ENCODE measurements at places on chromosomes 6 and 20. TPM values are rescaled to one million over a fixed set of nuclear protein-coding genes. Genes with fewer than 3 reads are reported as not detected.

DNA sequence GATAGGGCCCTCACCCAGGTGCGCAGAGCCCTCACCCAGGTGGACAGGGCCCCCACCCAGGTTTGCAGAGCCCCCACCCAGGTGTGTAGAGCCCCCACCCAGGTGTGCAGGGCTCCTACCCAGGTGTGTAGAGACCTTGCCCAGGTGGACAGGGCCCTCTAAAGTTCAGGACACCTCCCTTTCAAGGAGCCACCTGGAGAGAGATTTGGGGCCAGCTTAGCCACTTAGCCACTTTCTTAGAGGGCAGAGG is 280.2 kb downstream of the TAF4 start:
- H3K36me3 ChIP-seq = no peaks in the 10 kb centered on the region
- H3K27ac ChIP-seq = no peak overlapping the region
- H3K27me3 ChIP-seq = no peaks in the 10 kb centered on the region
- H3K4me3 ChIP-seq = no peak overlapping the region

DNA sequence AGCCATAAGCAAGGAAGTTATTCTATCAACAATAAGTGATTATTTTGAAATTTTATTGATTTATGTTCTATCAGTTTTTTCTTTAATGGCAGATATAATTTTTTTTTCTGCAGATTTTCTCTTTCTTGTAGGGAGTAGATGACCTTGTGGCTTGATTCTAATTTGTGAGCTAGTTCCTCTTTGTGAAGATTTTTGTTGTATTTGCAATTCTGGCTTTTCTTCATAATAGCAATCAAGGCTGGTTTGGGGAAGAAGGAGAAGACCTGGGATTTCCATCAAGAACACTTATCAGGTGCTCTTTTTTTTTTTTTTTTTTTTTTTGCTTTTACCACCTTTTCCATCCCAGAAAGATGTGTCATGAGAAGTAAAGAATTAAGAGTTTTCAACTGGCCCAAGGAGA is 324.2 kb upstream of the MAN1A1 start:
- H3K4me1 ChIP-seq = peaks cover 1% of the 10 kb centered on the region
- no peaks in the 10 kb centered on the region for H3K27me3 ChIP-seq
- no peaks in the 10 kb centered on the region for H3K36me3 ChIP-seq
- no peak for DNase-seq

DNA sequence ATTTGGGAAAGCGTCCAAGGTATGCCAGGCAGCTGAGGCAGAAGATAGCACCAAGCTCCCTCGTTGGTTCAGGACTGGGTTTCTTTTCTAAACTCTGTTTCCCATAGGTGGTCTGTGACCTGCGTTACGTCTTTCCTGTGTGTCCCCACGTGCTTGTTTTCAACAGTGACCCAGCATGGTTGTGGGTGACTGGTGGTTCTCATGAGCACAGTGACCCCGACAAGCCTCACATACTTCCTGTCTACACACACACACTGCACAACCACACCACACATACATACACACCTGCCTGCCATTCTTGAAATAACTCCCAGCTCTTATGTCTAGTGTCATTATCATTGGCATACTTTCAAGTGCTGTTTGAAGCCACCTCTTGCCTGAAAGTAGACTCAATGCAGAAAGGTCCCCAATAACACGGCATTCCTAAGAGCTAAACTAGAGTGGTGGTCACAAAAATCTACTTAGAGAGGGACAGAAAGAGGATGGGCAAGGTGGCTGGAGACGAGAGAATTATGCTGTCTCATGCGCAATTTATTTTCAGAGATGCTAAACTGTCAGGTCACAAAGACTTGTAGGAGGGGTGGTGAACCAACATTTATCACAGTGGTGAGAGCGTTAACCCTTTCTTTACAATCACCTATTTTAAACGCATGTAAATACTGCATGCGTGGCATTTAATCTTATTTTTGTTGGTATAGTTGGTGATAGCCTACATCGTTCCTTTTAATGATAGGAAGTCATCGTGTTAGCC is 66.7 kb downstream of the GCNT2 start:
- DNase-seq = peak; percentile 40
- no peaks in the 10 kb centered on the region for H3K36me3 ChIP-seq
- peaks cover 11% of the 10 kb centered on the region for H3K4me1 ChIP-seq
- H3K4me3 ChIP-seq = no peak overlapping the region
- no peak overlapping the region for H3K27ac ChIP-seq

DNA sequence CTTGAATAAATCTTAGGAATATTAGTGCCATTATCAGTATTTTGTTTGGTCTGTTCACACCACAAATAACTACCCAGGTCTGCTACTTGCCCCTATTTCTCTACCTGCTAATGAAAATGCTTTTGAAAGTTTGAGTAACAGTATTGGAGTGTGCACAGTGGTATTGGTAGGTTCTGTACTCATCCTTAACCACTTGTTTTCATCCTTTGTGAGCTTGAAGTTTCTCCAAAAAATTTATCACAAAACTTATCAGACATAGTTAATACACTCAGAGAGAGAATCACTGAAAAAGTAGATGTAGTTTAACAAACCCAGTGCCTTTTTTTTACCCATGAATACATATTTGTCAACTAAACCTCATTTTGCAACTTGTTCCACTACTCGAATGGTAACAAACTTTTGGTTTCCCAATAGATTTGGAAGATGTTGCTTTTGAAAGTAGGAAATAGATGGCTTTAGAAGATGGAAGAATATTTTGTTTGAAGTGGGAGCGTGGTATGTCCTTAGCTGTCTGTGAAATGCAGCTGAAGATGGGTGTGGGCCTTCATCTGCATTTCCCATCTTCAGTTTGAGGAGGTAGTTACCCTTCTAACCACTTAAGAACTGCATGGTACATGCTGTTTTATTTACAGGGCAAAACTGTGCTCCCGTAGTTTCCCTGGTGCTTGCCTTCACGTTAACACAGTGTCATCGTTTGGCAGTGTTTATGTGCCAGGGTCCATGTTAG is 9.0 kb downstream of the PTPN1 start:
- H3K27me3 ChIP-seq = no peaks in the 10 kb centered on the region
- peak overlapping the region; percentile 98 for H3K27ac ChIP-seq
- H3K4me1 ChIP-seq = peaks cover 92% of the 10 kb centered on the region

GRCh38 chr6:111301946-111302345 is 181.1 kb downstream of the REV3L start:
- H3K27me3 ChIP-seq = no peaks in the 10 kb centered on the region
- H3K4me3 ChIP-seq = no peak overlapping the region
- no peak for DNase-seq
- H3K27ac ChIP-seq = peak overlapping the region; percentile 29

- H3K27me3 ChIP-seq = no peaks in the 10 kb centered on the region
- no peak overlapping the region for H3K27ac ChIP-seq
- DNase-seq = no peak
- H3K36me3 ChIP-seq = no peaks in the 10 kb centered on the region
These were observed 25.7 kb downstream of the PSMG4 start for GRCh38 chr6:3284436-3284876.

- H3K36me3 ChIP-seq = peaks cover 21% of the 10 kb centered on the region
- H3K4me1 ChIP-seq = peaks cover 36% of the 10 kb centered on the region
- no peaks in the 10 kb centered on the region for H3K27me3 ChIP-seq
- DNase-seq = no peak
- peak overlapping the region; percentile 88 for H3K4me3 ChIP-seq
These were observed 896 bp downstream of the RPP21 start for GRCh38 chr6:30345852-30346251.

- H3K27me3 ChIP-seq = no peaks in the 10 kb centered on the region
- H3K36me3 ChIP-seq = no peaks in the 10 kb centered on the region
- DNase-seq = no peak
- peaks cover 26% of the 10 kb centered on the region for H3K4me1 ChIP-seq
These were observed 25.2 kb downstream of the HLA-A start for GRCh38 chr6:29967379-29968010.

DNA sequence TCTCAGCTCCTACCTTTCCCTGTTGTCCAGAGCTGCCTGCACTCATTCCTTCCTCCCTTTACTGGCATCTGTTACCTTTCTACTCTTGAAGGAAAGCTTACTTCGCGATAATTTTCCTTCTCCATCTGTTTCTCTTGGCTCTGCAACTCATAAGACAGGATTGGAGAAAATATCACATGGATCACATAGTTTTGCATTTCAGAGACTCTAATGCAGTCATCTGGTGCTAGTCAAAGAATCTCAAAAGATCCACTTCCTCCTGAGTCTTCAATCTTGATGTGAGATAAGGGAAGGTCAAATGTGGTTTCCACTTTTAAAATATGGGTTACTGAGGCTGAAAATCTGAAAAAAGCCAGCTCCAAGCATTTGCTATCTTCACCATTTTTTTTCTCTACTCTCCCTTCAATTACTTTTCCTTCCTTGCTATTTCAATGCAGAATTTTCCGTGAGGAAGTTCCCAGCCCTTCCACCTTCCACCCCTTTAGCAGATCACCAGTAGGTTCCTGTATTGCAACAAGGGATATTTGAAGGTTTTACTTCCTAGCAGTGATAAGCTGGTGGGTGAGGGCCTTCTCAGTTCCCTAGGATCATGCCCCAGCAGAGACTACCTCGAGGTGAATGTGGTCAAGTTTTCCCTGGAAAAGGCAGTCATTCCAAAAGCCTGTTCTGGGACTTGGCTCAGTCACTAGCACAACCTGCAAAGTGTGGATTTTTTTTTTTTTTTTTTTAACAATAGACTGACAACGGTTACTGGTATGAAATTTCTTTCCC is 62.8 kb upstream of the LRRC1 start:
- no peak for DNase-seq
- no peak overlapping the region for H3K27ac ChIP-seq
- H3K4me3 ChIP-seq = no peak overlapping the region

DNA sequence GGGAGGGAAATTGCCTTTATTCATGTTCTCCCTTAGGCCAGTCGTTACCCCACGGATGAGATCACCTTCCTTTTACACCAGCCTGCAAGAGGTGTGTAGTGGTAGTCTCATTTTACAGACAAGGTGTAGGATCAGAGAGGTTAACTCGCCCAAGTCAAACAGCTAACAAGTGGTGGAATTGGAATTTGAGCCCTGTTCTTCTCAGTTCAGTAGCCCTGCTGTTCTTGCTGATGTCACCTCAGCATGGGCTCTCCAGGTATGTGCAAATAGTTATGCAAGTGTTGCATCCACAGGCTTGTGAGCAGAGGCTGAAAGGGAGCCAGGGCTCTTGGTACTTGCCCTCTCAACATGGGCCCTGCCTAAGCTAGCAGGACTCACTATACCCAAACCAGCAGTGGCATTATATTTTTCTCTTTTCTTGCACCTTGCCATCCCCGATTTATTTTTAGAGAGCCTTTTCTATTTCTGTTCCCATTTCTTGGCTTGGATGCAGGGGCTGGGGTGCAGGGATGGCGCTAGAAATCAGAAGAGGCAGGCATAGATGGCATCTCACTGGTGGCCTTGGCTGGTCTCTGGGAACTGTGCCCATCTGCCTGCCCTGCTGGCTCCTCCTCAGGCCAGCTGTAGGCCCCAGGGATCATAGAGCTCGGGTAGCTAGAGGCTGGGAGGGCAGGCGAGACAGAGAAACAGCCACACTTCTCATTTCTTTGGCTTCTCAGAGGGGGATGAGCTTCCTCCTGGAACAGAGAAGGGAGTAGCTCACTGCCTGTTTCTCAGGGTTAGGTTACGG is 18.2 kb downstream of the PPARD start:
- peaks cover 48% of the 10 kb centered on the region for H3K4me1 ChIP-seq
- H3K27me3 ChIP-seq = no peaks in the 10 kb centered on the region
- no peak overlapping the region for H3K4me3 ChIP-seq

GRCh38 chr20:24966317-24967012 is 17.4 kb downstream of the CST7 start:
- no peak overlapping the region for H3K27ac ChIP-seq
- no peaks in the 10 kb centered on the region for H3K27me3 ChIP-seq
- H3K4me1 ChIP-seq = peaks cover 25% of the 10 kb centered on the region
- no peak for DNase-seq
- H3K36me3 ChIP-seq = peaks cover 63% of the 10 kb centered on the region

GRCh38 chr6:6395581-6396197 is 75.2 kb upstream of the F13A1 start:
- H3K4me3 ChIP-seq = no peak overlapping the region
- DNase-seq = no peak
- H3K36me3 ChIP-seq = no peaks in the 10 kb centered on the region
- no peaks in the 10 kb centered on the region for H3K27me3 ChIP-seq

- DNase-seq = no peak
- no peak overlapping the region for H3K27ac ChIP-seq
- H3K27me3 ChIP-seq = peaks cover 3% of the 10 kb centered on the region
- no peaks in the 10 kb centered on the region for H3K4me1 ChIP-seq
- no peaks in the 10 kb centered on the region for H3K36me3 ChIP-seq
These were observed 287.3 kb downstream of the ZNF217 start for GRCh38 chr20:53306192-53306805.

DNA sequence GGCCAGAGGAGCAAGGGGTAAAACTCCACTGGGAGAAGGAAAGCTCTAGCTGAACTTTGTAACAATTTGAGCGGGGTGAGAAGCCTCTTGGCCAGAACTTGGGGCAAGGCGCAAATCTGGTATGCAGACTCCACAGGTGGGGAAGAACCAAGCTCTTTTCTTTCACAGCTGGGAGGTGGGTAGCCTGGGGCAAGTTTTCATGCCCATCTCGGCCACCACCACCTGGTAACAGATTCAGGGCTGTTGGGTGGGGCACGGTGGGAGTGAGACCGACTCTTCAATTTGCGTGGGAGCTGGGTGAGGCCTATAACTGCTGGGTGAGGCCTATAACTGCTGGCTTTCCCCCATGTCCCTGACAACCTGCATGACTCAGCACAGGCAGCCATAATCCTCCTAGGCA is 37.5 kb downstream of the SDHAF4 start:
- H3K27me3 ChIP-seq = no peaks in the 10 kb centered on the region
- no peak for DNase-seq
- peaks cover 7% of the 10 kb centered on the region for H3K36me3 ChIP-seq
- H3K4me3 ChIP-seq = no peak overlapping the region
- no peak overlapping the region for H3K27ac ChIP-seq

DNA sequence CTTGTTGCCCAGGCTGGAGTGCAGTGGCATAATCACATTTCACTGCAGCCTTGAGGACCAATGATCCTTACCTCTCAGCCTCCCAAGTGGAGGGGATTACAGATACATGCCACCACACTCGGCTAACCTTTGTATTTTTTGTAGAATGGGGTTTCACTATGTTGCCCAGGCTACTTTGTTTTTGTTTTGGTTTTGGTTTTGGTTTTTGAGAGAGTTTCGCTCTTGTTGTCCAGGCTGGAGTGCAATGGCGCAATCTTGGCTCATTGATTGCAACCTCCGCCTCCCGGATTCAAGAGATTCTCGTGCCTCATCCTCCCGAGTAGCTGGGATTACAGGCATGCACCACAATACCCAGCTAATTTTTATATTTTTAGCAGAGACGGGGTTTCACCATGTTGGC is 105.5 kb downstream of the BMP7 start:
- H3K36me3 ChIP-seq = no peaks in the 10 kb centered on the region
- DNase-seq = no peak
- H3K27me3 ChIP-seq = no peaks in the 10 kb centered on the region
- H3K27ac ChIP-seq = no peak overlapping the region
- no peak overlapping the region for H3K4me3 ChIP-seq
- H3K4me1 ChIP-seq = no peaks in the 10 kb centered on the region

The HLA-DRB1 gene
- total RNA-seq = 21.8 TPM

The PGC gene
- not detected for total RNA-seq

The ARMH2 gene
- 0.40 TPM for total RNA-seq

The ANGPT4 gene
- total RNA-seq = not detected

The FERMT1 gene
- total RNA-seq = 0.52 TPM

The ADGB gene
- not detected for total RNA-seq

The ETV7 gene
- total RNA-seq = 0.86 TPM

The RSPO3 gene
- not detected for total RNA-seq

The HLA-G gene
- total RNA-seq = 3.0 TPM

The OR2J3 gene
- not detected for total RNA-seq

The ELOVL2 gene
- total RNA-seq = not detected

The LST1 gene
- total RNA-seq = 40.4 TPM

The RBPJL gene
- total RNA-seq = not detected
